Left forelimb (tissue), 1 donor: ENCODE measurements at places on chromosomes 4 and X.
A peak's percentile ranks its signal among the peaks of the same experiment; 100 is the strongest.

DNA sequence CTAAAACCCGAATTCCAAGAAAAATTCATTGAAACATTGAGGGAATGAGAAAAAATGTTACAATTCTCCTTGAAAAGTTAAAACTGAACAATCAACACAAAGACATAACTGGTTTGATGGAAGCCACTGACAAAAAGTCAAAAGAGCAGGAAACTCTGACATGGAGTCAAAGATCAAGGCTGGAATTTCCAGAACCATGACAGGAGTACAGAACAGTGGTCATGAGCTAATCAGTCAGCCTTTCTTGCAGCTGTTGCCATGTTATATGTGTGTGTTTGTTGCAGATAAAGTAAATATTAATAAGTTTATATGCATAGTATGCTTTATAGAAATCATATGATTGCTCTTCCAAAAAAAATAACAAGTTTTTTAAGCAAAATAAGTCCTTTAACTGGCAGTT, 184.7 kb upstream of the HCCS start:
- DNase-seq, result no peak

DNA sequence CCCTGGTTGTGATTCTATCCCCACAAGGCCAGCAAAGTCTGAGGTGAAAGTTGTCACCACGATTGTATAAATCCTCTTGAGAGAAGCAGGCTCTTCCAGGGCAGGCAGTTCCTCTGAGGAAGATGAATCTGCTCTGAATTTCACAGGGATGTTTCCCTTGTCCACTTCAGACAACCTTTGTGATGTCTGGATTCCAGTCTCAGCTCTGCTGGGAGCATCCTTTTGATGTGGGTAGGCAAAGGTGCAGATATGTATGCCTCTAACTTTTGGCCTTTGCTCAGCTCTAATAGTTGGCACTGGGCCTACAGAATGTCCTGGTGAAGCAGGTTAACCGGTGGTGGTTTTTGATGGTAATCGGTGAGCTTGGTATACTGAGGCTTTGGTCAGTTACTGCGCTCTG, 50.6 kb upstream of the WDR1 start:
- no peak for DNase-seq

DNA sequence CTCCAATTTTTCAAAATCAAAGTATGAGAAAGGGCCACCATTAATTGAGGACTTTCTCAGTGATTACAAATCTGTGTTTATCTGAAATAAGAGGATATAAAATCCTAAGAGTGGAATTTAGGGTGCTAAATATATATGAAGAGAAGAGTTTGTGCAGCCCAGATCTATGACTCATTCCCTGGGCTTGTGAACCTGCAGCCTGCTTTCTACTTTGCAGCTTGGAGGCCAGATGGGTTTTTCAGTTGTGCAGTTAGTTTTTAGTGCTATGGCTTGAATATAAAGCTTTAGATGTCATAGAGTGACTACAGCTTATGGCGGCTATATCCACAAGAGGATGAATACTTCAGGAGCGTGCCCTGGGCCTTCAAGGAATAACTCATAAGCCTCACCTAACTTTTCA, 1391.1 kb downstream of the FSTL5 start:
- DNase-seq, result no peak

- no peak for DNase-seq
Measured at GRCh38 chr4:16133406-16133805, 49.6 kb upstream of the PROM1 start.

DNA sequence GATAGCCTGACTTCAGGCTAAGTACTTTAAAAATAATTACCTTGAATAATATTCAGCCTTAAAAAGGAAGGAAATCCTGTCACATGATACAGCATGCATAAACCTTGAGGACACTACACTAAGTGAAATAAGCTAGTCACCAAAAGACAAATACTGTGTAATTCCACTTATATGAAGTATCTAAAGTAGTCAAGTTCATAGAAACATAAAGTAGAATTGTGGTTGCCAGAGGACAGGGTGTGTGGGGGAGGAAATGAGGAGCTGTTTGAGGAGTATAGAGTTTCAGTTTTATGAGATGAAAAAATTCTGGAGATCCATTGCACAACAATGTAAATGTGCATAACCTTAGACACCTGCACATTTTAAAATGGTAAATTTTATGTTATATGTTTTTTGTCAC, 5.6 kb upstream of the STPG2 start:
- no peak for DNase-seq

GRCh38 chr4:71550220-71551165, 211.7 kb downstream of the SLC4A4 start:
- no peak for DNase-seq

- DNase-seq, result no peak
Measured at GRCh38 chr4:156515295-156515694, 456.3 kb downstream of the PDGFC start.

GRCh38 chr4:135411251-135411650, 1209.7 kb upstream of the PABPC4L start:
- no peak for DNase-seq

DNA sequence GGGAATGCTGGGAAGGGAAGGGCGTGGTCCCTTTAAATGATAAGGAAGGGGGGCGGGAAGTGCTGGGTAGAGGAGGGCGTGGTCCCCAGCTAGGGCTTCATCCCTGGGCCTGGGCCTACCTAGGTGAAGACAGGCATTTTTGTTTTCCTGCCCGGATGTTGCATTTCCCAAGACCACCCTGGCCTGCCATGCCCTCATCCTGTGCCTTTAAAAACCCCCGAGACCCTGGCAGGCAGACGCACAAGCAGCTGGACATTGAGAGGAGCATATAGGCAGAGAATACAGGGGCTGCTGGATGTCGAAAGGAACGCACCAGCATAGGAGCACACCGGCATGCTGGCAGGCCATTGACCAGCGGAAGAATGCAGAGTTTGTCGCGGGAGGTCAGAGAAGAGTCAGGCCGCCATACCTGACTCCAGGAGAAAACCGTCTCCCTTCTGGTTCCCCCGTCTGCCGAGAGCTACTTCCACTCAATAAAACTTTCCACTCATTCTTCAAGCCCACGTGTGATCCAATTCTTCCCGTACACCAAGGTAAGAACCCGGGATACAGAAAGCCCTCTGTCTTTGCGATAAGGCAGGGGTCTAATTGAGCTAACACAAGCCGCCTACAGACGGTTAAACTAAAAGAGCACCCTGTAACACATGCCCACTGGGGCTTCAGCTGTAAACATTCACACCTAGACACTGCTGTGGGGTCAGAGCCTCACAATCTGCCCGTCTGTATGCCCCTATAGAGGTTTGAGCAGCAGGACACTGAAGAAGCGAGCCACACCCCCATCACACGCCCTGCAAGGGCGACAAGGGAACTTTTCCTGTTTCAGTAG, 2.9 kb upstream of the AGA start:
- DNase-seq, result no peak

DNA sequence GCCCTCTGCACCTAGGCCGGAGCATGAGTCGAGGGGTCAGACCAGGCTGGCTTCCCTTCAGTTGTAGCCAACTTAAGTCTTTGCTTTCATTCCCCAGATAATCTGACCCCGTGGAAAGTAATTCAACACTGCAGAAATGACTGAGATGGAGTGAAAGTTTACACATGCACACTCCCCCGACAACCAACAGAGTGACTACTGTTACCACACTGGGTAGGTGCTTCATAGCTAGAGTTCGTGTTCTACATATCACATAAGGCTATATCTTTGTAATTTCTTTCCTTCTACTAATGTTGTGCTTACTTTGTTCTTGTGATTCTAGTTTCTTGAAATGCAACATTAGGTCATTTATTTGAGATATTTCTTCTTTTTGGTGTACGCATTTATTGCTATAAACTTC, 7.2 kb upstream of the CTAG2 start:
- DNase-seq, result no peak

GRCh38 chr4:170027181-170027829, 1.1 kb upstream of the MFAP3L start:
- DNase-seq, result peak; percentile 92

- DNase-seq, result peak; percentile 34
Measured at GRCh38 chr4:185017964-185018772, at the start of gene HELT. HELT (plus strand) TSS chr4:185018490; CDS start chr4:185018929, 439 bp downstream.

DNA sequence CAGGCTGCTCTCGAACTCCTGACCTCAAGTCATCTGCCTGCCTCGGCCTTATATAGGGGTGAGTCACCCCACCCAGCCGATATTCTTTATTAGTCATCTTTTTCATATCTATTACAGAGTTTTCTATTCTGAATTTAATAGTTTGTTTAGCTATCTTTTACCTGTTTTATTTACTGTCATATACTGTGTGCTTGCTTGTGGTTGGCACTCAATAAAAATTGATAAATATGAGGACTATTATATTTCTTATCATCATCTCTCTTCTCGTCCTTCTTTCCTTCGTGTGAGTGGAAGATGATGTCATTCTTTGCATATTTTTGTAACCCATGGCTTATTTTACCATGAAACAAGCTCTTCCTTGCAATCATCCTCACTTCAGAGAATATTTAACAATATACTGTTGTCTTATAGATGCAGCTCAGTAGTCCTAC, 265.5 kb downstream of the ARHGAP24 start:
- no peak for DNase-seq

- DNase-seq, result no peak
Measured at GRCh38 chrX:107025545-107025944, 25.5 kb upstream of the MORC4 start.

DNA sequence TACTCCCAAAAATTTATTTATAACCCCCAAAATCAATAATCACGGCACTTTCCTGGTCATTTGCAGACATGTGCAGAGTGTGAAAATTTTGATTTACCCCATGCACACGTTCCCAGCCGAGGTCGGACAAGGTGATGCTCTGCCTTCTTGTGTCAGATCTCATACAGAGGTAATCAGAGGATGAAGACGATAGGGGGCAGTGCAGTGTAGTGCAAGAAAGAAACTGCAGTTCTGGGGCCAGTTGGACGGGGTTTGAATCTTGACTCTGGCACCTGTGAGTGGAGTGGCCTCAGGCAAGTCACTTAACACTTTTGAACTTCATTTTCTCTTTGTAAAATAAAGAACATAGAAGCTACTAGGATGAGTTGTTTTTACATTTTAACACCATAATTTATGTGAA, 88.4 kb downstream of the FRMPD3 start:
- no peak for DNase-seq

GRCh38 chr4:128865132-128865531, 55.6 kb downstream of the JADE1 start:
- DNase-seq, result no peak

DNA sequence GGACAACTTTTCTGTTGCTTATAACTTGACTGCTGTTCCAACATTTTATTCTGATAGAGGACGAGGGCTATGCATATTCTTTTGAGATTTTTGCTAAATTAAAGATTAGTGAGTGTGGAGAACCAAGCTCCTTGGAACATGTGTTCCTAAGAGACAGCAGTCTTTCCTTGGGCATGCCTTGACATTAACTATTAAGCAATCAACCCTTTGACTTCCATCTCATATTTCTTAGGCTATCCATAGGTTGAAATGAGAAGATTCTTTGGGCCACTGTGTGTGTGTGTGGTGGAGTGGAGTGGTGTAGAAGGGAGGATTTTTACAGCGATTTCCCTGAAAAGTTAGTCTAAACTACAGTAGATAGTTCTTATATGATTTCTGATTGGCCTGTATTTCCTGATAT, 127.4 kb upstream of the POF1B start:
- DNase-seq, result no peak

- no peak for DNase-seq
Measured at GRCh38 chrX:148381603-148382002, 118.8 kb upstream of the AFF2 start.

- no peak for DNase-seq
Measured at GRCh38 chr4:11505221-11505971, 76.7 kb upstream of the HS3ST1 start.

DNA sequence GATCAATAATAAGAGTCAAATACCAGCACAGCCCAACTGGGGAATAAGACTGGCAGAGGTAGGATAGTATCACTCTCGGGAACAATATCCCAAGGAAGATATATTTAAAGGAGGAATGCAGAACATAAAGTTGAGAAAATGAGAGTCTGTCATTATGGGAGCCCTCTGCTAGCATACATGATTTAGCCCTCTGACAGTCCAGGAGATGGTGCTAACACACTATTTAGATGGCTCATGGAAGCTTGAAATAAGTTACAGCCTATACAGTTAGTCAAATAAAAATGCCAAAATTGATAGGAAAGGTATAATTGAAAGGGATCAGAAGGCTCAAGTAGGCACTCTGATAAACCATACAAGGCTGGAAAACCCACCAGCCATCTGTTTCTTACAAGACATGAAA, 201.0 kb upstream of the NEIL3 start:
- DNase-seq, result no peak

DNA sequence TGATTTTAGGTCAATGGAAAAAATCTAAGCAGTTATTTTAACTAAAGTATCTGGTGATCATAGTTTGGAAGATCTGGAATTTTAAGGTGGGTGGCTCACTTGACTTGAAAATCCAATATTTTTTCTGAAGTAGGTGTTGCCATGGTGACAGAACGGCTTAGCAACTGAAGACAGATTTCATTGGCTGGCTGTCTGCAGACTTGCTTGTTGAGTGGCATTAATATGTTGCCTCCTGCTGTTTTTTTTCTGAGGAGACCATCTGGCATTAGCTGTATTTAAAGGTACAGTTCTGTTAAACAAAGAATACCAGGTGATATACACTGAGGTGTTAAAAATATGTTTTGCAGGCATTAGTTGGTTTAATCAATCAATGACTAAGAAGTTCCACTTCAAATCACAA, 19.8 kb downstream of the CPE start:
- no peak for DNase-seq

- no peak for DNase-seq
Measured at GRCh38 chrX:152989292-152989658, 4.6 kb downstream of the PNMA5 start.

DNA sequence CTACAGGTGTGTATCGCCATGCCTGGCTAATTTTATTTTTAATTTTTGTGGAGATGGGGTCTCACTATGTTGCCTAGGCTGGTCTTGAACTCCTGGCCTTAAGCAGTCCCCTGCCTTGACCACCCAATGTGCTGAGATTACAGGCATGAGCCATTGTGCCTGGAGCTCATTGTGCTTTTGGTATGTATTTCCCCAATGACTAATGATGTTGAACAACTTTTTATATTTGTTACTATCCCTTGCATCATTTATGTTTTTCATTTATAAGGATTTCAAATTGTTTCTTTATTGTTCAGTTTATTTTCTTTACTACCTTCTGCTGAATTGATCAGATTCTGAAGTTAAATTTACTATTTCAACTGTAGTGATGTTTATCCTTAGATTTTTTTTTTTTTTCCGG, 199.7 kb downstream of the CEP135 start:
- DNase-seq, result no peak

DNA sequence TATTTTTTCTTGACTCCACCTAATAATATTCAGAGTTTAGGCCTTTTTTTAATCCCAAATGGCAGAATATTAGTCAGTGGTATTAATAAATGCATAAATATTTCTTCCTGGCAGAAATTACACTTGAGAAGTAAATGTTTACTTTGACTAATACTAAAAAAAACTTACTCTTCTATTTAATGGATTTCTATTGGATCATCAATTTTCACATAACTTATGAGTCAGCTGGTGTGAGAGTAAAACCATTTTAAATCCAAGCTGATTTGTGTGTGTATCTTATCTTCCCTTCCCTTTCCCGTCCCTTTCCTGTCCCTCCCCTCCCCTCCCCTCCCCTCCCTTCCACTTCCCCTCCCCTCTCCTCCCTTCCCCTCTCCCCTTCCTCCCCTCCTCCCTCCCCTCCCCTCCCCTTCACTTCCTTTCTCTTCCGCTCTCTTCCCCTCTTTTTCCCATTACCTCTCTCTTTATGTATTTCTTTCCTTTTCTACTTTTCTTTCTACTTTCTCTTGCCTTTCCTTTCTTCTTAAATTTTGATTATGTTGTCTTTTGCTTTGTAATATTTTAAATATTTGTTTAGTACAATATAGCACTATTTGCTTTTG, 630.1 kb upstream of the EPHA5 start:
- no peak for DNase-seq
